IgD-negative memory B cell (primary cell): ENCODE measurements at places on chromosomes 16 and 17. TPM values are rescaled to one million over a fixed set of nuclear protein-coding genes. Genes with fewer than 3 reads are reported as not detected.

The C17orf78 gene
- not detected for polyA plus RNA-seq

The PIPOX gene
- polyA plus RNA-seq, result 0.15 TPM

The MTSS2 gene
- 0.06 TPM for polyA plus RNA-seq

The GALR2 gene
- 0.21 TPM for polyA plus RNA-seq

The KRT26 gene
- not detected for polyA plus RNA-seq

The TMIGD1 gene
- polyA plus RNA-seq, result not detected

The RAB26 gene
- 0.41 TPM for polyA plus RNA-seq

The PDXDC1 gene
- polyA plus RNA-seq, result 31.7 TPM

The NFATC2IP gene
- polyA plus RNA-seq, result 29.6 TPM

The PPL gene
- 0.55 TPM for polyA plus RNA-seq

The HAS3 gene
- 0.09 TPM for polyA plus RNA-seq

The PKMYT1 gene
- polyA plus RNA-seq, result 1.4 TPM

The CA5A gene
- not detected for polyA plus RNA-seq

The FOXO3B gene
- polyA plus RNA-seq, result 3.6 TPM

The MPP2 gene
- 0.18 TPM for polyA plus RNA-seq

The STXBP4 gene
- 0.90 TPM for polyA plus RNA-seq

The TEX19 gene
- 0.36 TPM for polyA plus RNA-seq

The TNK1 gene
- 4.4 TPM for polyA plus RNA-seq

The PEMT gene
- polyA plus RNA-seq, result 35.6 TPM

The TSPOAP1 gene
- 1.3 TPM for polyA plus RNA-seq

The AANAT gene
- 1.1 TPM for polyA plus RNA-seq

The CNTD1 gene
- polyA plus RNA-seq, result 0.41 TPM

The TMC5 gene
- polyA plus RNA-seq, result not detected

The NME3 gene
- polyA plus RNA-seq, result 66.1 TPM

The KRT36 gene
- polyA plus RNA-seq, result not detected

The CRHR1 gene
- not detected for polyA plus RNA-seq

The CCL4 gene
- polyA plus RNA-seq, result 8.4 TPM

The CLEC10A gene
- polyA plus RNA-seq, result not detected

The AATK gene
- 0.29 TPM for polyA plus RNA-seq

The VAMP2 gene
- polyA plus RNA-seq, result 83.7 TPM

The CES1 gene
- polyA plus RNA-seq, result 0.43 TPM

The CCL23 gene
- not detected for polyA plus RNA-seq

The LGALS9B gene
- not detected for polyA plus RNA-seq

The GPR179 gene
- polyA plus RNA-seq, result not detected

The CD300E gene
- 0.11 TPM for polyA plus RNA-seq

The MYH13 gene
- polyA plus RNA-seq, result not detected

The TBC1D3I gene
- not detected for polyA plus RNA-seq

The ZFHX3 gene
- polyA plus RNA-seq, result 1.6 TPM
